Islet precursor cell (in vitro differentiated cells): ENCODE measurements at places on chromosomes 13 and 19.
A peak's percentile ranks its signal among the peaks of the same experiment; 100 is the strongest.

GRCh38 chr19:19661675-19662251, 1.7 kb downstream of the ATP13A1 start:
- DNase-seq, result peak; percentile 41

GRCh38 chr19:54138489-54139256, 1.1 kb downstream of the CNOT3 start:
- no peak for DNase-seq

GRCh38 chr19:3986260-3987041, 1.2 kb upstream of the EEF2 start:
- no peak for DNase-seq

DNA sequence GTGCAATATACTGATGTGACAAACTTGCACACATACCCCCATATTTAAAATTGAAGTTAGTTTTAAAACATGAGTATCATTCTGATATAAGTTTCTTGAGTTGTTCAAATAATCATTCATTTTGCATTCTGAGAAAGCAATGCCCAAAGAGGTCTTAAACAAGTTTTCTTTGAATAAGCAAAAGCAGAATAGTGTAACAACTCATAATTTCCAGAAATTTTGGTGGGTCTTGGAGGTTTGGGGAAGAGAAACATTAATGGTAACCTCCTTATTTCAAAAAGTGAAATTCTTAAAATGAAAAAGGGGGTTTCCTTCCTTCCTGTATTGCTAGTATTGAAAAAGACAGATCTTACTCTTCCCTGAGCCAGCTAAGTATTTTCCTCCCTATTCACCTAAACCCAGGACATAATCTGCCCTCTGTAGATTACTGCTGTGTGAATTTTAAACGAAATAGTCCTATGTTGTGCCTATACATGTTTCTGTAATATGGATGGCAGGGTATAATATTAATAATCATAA, 30.4 kb downstream of the SLC25A15 start:
- DNase-seq, result no peak

DNA sequence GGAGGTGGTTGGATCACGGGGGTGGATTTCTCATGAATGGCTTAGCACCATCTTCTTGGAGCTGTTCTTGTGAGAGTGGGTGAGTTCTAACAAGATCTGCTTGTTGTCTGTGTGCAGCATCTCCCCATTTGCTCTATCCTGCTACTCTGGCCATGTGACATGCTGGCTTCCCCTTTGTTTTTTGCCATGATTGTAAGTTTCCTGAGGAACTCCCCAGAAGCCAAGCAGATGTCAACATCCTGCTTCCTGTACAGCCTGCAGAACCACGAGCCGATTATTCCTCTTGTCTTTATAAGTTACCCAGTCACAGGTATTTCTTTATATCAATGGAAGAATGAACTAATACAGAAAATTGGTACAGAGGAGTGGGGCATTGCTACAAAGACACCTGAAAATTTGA, 2.3 kb upstream of the SIGLEC12 start:
- no peak for DNase-seq

DNA sequence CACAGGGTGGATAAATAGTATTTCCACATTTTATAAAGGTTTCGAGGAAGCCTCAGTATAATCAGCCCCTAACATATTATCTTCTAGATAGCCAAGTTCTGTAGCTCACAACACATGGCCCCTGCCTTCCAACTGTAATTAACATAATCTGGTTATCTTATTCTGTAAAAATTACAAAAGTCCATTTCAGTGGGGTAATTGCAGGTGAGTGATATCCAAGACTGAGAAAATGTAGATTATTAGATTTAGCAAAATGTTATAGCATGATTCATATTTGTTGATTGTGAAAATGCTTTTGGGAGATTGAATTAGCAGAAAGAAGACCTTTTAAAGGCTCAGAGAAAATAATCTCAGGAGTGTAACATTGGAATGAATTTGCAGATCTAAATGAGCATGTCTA, 168.3 kb upstream of the GPC6 start:
- DNase-seq, result no peak

GRCh38 chr13:45048890-45049407, 59.6 kb downstream of the GPALPP1 start:
- DNase-seq, result no peak

- DNase-seq, result no peak
These were observed 1445.4 kb downstream of the EFNB2 start for GRCh38 chr13:105089858-105090643.

DNA sequence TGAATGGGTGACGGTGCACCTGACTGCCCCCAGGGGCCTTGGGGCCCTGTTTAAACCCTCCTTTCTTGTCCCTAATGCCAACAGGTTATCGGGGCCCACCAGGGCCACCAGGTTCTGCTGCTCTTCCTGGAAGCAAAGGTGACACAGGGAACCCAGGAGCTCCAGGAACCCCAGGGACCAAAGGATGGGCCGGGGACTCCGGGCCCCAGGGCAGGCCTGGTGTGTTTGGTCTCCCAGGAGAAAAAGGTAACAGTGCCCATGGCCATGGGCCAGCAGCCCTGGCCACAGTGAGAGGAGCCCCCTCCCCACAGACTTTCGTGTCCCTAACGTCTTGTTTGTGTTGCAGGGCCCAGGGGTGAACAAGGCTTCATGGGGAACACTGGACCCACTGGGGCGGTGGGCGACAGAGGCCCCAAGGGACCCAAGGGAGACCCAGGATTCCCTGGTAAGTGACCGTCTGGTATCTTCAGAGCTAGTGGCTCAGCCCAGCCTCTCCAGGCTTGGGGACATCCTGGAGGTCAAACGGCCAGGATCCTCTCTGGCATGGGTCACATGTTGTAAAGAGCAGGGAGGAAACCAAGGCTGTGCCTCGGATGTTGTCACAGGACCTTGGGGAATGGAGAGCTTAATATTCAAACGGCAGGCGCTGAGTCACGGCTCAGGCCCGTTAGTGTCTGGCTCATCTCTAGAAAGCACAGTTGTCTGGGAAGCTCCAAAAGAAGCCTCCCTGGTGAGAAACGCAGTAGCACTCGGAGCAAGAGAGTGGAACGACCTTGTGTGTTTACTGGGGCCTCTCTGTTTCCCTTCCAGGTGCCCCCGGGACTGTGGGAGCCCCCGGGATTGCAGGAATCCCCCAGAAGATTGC, 58.3 kb downstream of the RAB20 start:
- no peak for DNase-seq

- DNase-seq, result no peak
These were observed 32.0 kb downstream of the CAPN12 start for GRCh38 chr19:38712161-38712748.

- no peak for DNase-seq
These were observed at the start of gene C5AR2 for GRCh38 chr19:47331931-47332547. TSS of gene C5AR2 (plus strand) at chr19:47332175. CDS start at chr19:47340800, 8,625 bp downstream.

GRCh38 chr13:83815598-83815997, 66.7 kb downstream of the SLITRK1 start:
- DNase-seq, result no peak

- DNase-seq, result no peak
These were observed 754.2 kb downstream of the FGF9 start for GRCh38 chr13:22425087-22425486.

DNA sequence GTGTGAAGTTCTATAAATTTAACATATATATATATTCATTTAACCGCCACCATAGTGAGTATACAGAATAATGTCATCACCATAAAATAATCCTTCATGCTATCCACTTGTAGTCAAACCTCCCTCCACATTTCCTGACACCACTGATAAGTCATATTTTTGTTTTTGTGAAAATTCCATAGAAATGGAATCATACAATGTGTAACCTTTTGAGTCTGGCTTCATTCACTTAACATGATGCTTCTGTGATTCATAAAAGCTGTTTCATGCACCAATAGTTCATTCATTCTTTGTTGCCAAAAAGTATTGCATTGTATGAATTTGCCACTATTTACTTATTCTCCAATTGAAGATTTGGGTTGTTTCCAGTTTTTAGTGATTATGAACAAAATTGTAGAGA, 497.5 kb upstream of the PCDH20 start:
- no peak for DNase-seq

DNA sequence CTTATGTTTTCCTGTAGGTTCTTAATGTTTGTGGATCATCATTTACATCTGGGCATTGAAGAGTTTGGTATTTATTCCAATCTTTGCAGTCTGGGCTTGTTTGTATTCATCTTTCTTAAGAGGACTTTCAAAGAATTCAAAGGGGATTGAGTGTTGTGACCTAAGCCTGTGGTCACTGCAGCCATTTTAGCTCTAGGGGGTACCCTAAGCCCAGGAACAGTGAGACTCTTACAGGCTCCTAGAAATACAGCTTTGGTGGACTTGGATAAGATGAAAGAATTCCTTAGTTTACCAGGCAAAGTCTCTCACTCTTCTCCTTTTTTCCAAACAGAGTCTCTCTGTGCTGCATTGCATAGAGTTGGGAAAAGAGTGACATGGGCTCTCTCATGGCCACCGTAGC, 2539.0 kb upstream of the PCDH20 start:
- DNase-seq, result no peak

- DNase-seq, result no peak
These were observed 6.9 kb downstream of the FBN3 start for GRCh38 chr19:8142513-8142900.

DNA sequence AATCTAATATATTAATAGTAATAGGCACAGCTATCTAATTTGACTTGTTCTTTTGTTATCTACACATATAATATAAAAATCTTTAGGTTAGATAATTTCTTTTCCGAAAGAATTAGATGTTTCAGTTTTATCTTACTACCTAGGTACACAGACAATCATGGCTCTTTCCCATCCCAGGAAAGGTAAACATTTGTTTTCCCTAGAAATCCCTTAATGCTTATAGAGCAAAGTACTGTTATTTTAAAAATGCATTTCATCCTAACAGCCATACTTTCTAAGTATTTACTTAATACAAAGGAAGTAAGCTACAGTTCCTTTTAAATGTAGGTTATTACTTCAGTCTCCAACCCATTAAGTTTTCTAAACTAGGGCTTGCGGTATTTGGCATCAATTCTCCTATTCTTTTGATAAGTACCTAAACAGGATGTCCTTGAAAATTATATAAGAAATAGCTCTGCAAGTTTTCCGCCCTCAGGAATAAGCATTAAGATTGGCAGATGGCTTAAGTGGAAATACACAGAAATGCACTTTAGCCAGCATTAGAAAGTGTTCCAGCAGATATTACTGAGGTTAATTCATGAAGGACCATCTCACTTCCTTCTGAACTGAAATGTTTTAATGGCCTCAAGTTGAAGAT, 616.2 kb upstream of the SPRY2 start:
- DNase-seq, result no peak

DNA sequence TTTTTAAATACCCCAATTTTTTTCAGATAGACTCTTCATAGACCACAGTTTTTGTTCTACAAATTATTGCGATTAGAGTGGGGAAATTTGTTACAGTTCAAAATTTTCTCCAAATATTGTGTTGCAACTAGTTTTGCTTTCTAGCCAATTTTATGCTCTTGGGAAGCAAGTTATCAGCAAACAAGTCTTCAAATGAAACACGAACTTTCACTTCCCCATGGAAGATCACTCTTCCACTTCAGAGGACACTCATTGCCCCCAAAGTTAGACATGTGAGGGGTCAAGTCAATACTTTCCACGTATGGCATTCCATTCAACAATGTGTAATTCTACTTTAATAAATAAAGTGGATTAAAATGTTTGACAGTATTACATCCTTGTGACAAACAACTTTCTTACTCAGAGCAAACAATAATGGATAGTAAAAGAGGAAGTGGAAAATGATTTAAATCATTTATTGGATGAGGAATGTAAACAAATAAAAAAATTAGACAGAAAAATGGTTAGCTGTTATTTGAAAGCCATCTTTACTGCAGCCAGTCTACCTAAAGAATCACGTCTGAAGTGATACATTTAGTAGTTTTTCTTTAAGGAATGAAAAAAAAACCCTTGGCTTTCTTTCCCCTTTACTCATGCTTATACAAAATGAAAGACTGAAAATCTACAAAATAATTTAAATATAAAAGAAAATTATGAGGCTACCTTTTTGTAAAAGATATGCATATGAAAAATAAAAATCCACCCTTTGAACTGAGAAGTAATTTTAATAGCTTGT, 41.2 kb upstream of the TNFSF11 start:
- DNase-seq, result no peak

GRCh38 chr19:14563590-14563926, 8.3 kb downstream of the NDUFB7 start:
- no peak for DNase-seq

- DNase-seq, result no peak
These were observed 112.8 kb downstream of the ITGBL1 start for GRCh38 chr13:101565317-101565716.

DNA sequence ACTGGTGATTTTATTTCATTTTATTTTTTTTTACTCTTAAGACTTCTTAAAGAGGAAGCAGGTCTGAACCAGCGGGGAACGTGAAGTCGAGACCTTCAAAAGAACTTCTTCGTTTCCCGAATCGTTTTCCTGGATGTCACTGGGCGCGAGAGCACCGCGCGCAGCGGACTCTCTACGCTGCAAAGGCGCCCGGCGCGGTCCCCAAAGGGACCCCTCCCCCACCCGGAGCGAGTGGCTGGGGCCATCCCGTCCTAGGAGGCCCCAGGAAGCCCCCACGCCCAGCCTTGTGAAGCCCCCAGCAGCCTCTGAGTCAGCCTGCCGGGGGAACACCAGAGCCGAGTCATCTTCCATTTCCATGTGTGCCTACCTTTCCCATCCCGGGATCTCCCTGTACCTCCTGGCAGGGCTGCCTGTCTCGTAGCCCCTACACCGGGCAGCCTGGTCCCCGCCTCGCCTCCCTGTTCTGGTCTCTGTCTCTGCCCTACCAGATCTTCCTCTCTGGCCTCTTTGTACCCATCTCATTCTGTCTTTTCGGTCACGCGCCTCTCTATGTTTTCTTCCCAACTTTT, 608 bp downstream of the CD70 start:
- DNase-seq, result peak; percentile 60

DNA sequence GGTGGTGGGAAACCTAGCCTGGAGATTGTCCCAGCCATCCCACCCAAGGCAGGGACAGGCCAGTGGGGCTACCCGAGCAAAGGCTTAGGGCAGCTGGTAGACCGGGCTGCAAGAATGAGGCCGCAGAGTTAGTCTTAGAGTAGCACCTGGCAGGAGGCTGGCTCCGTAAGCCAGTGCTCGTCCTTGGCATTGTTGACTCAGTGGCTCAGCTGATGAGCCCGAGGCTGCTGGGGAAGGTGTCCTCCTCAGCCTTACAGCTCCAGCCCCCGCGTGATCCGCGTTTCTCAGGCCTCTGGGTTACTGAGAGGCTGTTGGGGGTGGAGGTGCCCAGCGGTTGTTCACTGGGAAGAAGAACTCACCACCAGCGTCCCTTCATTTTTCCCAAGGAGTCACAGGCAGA, 24.7 kb downstream of the PPP1R37 start:
- DNase-seq, result no peak

- no peak for DNase-seq
These were observed 17.7 kb downstream of the LSM14A start for GRCh38 chr19:34189917-34190425.

GRCh38 chr13:39144941-39145533, 106.8 kb downstream of the NHLRC3 start:
- peak; percentile 63 for DNase-seq

DNA sequence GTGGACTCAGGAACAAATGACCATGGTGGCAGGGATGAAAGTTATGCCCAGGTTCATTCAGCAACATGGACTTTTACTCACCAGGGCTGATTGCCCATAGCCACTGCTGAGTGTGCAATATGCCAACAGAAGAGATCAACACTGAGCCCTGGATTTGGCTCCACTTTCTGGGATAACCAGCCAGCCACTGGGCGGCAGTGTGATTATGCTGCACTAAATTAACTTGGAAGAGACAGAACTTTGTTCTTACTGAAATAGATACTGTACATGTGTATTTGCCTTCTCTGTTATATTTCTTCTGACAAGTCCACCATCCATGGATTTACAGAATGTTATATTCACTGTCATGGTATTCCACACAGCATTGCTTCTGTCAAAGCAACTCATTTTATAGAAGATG, 257.4 kb downstream of the TDRD3 start:
- peak; percentile 65 for DNase-seq

- DNase-seq, result no peak
These were observed 8.5 kb downstream of the SPATA13 start for GRCh38 chr13:24168979-24169378.
